ENCODE measurements at places on chromosomes 6 and 20.

- no peak for DNase-seq
These were observed 398.0 kb downstream of the RNGTT start for GRCh38 chr6:88565409-88565811.

DNA sequence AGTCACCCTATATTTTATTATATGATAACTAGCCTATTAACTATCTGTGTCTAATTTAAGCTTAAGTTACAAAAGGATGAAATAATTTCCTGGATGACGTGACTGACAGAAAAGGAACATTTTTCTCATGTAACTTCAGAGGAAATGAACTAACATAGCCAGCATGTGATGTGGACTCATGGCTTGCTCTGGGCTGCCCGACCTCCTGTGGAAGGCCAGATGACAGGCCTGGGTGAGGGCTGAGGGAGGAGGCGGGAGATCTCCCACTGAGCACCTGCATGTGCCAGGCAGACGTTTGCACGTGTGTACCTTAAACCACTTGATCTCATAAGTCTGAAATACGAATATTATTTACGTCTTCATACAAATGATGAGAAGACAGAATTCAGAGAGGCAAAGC, 321.1 kb downstream of the SYNE1 start:
- DNase-seq = no peak

DNA sequence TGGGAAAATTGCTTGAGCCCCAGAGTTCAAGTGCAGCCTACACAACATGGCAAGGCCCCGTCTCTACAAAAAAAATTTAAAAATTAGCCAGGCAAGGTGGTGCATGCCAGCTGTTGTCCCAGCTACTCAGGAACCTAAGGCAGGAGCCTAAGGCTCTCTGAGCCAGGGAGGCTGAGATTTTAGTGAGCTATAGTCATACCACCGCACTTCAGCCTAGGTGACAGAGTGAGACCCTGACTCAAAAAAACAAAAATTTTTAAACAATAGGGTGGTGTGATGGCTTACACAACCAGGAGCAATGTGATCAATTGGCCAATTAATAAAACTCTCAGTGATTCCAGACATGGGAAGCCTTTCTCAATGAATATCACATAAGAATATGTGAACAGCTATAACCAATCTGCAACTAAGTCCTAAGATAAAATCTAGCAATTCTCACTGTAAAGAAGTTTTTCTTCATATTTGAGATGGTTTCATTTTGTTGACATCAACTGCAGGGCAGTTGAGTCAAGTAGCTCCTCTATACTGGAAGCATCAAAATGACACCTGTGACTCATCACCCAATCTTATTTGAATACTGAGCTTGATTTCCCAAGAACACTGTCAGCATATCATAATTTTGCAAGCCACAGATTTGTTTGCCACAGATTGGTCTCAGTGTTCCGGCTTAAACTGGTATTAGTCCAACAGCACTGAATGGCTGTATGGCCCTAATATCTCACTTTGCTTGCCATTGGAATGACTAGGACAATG, 169.0 kb upstream of the GJE1 start:
- no peak for DNase-seq

DNA sequence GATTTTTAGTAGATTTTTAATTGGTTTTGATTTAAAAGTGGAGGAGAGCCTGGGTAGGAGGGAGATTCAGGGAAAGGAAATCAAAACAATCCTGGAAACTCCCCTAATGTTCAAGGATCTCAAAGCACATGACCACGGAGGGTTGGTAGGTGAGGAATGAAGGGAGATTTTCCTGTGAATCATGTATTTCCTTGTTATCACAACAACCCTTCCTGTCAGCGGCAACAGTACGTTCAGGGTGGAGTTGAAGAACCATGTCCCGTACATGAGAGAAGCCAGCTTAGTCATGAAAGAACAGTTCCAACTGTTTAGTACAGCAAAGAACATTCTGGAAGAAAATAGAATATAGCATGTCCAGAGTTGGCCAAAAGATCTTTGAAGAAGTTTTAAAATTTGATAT, 79.4 kb upstream of the SCAF8 start:
- DNase-seq = no peak

DNA sequence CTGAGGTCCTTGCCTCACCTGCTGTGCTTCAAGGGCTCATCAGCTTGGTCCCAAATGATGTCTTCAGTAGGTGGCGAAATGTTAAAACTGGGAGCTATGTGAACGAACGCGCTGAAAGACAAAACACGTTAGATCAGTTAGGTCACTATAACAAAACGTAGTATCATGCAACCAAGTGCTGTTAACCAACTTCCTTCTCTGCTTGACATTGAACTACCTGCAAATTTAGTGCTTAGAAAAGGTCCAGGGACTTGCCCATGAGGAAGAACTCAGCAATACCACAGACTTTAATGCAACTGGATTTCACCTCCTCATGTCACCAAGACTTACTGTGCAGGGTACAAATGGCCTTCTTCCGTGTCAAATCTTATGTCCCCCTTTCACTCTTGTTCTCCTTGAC, 24.8 kb downstream of the BACH2 start:
- no peak for DNase-seq

Data from COR-L47 (cell line).